Thoracic aorta (tissue), 2 donors: ENCODE measurements at places on chromosomes 11 and 22. TPM values are rescaled to one million over a fixed set of nuclear protein-coding genes. Genes with fewer than 3 reads are reported as not detected.

DNA sequence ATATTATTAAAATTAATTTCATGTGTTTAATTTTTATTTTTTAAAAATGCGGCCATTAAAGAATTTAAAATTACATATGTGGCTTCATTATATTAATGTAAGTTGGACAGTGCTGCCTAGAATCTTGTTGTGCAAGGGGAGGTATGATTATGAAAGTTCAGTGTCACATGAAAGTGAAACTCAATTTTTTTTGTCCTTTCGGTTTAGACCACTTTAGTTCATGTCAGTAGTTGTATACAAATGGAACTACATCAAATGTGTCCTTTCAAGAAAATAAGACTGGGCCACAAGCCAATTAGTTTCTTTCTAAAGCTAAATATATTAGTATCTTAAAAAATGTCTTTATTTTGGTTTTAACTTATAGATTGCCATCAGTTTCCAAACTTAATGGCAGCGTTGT, 35.7 kb downstream of the TBCEL start:
- no peak for DNase-seq

DNA sequence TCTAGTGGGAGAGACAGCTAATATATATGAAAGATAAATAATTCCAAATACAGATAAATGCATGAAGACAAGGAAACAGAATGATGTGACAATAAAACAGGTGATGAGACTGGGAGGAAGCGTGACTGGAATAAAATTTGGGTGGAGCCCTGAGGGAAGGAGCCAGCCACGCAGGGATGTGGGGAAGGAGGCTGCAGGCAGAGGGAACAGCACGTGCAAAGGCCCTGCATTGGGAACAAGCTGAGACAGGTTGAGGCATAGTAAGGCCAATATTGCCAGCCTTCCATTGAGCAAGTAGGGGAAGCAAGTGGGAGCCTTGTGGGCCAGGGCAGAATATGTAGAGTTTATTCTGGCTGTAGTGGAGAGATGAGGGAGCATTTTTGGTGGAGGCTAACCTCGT, 107.5 kb upstream of the CRYBB3 start:
- no peak for DNase-seq

- DNase-seq = no peak
Measured at GRCh38 chr11:10823152-10823579, 14.4 kb upstream of the EIF4G2 start.

DNA sequence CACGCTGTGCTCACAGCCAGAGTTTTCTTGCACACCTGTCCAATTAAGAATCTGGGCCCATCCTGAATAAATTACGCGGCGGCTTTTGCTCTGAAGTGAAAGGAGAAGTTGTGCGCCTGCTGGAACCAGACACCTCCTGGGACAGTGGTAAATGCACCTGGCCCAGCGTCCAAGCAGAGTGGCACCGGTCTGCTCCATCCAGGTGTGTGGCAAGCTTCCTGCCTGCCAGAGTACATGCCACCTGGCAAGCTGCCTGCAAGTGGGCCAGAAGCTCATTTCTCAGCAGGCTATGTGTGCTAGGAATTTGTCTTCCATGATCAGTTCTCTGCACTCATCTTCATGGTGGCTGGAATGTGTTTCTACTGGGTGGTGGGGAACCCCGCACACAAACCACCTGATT, 660.6 kb downstream of the ETS1 start:
- no peak for DNase-seq

ARHGAP20 gene
- 3.5 TPM for total RNA-seq
